ENCODE measurements at places on chromosomes 12 and 14.

GRCh38 chr14:100408350-100409002, 85.3 kb downstream of the SLC25A47 start:
- DNase-seq, result no peak

GRCh38 chr12:94677778-94678177, 27.4 kb upstream of the TMCC3 start:
- DNase-seq, result no peak

DNA sequence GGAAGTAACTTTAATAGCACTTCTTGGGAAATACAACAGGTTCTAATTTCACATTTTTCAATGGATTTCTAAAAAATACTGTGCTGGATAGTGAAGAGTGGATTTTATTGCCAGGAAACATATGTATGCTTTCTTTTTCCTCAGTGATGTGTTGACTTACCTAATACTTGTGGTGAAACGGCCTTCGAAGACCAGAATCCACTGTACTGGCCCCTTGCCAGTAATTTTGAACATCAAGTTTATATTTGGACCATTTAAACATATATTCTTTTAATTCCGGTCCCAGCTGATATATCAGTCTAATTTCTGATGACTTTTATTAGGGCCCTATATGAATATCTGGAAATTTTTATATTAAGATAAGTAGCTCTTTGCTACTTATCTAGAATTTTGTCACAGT, 1.8 kb downstream of the MSRB3 start:
- no peak for DNase-seq

DNA sequence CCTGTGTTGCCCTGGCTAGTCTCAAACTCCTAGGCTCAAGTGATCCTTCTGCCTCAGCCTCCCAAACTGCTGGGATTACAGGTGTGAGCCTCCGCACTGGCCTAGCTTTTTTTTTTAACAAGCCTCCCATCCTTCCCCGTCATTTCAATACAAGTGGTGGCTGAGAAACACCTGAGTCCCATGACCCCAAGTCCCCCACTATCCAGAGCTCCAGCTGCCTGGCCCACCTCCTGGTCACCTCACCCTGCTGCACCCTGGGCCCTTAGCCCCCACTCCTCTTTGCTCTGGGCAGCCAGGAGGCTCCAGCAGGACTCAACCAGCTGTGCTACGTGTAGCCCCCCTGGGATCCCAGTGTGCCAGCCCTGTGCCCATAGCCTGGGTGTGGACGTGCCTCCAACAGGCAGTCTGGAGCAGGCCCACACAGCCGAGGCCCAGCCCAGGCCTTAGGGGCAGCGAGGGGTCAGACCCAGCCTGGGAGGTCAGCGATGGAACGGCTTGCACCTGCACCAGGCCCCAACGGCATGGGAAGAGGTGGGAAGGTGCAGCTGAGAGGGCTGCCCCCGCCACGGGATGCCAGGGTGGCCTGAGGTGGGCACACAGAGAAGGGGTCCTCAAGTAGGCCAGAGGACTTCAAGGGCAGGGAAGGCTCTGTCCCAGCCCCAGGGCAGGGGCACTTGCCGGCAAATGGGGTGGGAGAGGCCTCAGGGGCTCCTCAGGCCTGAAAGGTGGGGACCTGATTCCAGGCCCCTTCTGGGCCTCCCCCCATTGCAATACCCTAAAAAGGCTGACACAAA, 6.5 kb downstream of the AHNAK2 start:
- peak; percentile 27 for DNase-seq

GRCh38 chr14:99730876-99731546, 46.9 kb downstream of the CYP46A1 start:
- DNase-seq, result no peak

- DNase-seq, result no peak
Measured at GRCh38 chr12:121524196-121524916, 56.5 kb downstream of the KDM2B start.

- no peak for DNase-seq
Measured at GRCh38 chr14:65731933-65732506, 319.5 kb downstream of the FUT8 start.

DNA sequence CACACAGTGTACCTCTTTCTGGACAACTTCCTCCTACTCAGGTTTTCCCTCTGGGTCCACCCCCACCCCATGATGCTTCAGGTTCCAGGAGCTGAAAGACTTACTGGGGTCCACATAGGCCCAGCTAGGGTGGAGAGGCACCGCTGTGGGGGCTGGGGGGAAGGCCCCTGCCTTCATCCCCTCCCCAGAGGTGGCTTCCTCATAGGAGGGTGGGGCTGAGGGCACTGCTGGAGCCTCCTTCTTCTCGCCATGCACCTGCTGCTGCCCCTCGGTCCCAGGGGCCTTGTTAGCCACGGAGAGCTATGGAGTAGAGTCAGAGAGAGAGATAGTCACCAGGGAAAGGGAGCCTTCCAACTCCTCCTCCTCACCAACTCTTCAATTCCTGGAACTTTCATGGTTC, 2.7 kb downstream of the FAIM2 start:
- DNase-seq, result peak; percentile 16

- DNase-seq, result no peak
Measured at GRCh38 chr12:32398816-32399369, 465 bp upstream of the FGD4 start.

DNA sequence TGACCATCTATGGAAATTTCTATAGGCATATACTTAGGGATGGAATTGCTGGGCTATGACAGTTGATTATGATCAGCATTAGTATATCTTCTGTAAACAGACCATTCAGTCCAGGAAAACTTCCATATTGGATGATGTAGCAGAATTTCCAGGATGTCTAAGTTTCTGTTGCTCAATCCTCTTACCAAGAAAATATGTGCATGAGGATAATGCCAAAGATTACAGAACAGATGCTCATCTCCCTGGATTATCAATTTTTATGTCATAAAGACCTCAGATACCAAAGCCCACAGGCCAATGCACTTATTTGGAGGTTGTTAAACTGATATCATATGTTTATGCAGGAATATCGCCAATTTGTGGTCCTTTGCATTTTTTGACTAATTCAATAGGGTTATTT, 354.4 kb upstream of the FLRT2 start:
- no peak for DNase-seq

DNA sequence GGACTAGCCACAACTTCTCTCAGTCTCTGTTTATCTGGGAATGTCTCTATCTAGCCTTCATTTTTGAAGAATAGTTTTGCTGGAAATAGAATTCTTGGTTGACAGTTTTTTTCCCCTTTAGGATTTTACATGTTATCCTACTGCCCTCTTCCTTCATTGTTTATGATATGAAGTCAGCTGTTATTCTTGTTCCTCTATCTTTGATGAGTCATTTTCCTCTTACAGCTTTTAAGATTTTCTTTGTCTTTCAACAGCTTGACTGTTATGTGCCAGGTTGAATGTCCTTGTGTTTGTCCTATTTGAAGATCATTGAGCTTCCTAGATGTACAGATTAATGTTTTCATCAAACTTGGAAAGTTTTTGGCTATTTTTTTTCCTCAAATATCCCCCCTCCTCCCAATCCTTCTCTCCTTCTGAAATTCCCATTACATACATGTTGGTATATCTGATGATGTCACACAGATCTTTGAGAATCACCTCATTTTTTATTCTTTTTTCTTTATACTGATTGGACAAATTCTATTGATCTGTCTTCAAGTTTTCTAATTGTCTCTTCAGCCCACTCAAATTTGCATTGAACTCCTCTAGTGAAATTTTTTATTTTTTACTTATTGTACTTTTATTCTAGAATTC, 4.5 kb upstream of the GOLGA5 start:
- no peak for DNase-seq

Measured in left ventricle myocardium superior (tissue), 1 donor.